ENCODE measurements at places on chromosomes 1 and 21. TPM values are rescaled to one million over a fixed set of nuclear protein-coding genes. Genes with fewer than 3 reads are reported as not detected.

The RGS13 gene
- total RNA-seq, result not detected

The VWA1 gene
- 44.5 TPM for total RNA-seq

DNA sequence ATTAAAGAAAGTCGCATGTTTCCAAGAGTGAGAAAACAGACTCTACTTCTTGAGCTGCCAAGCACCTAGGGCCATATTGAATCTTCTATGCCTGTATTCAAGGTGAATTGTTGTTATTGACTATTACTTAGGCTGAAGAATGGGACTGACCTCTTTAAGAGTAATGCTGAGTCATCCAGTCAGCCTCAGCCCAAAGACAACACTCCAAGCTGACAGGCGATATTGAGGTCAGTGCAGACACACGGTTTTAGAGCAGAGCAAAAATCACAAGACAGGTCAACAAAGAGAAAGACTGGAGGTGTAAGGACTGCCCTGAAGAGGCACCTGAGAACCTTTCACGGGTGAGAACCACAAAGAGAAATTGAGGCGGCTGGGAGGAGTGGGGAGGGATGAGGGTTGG is 146.9 kb downstream of the MIS18A start:
- H3K27ac ChIP-seq, result peak overlapping the region; percentile 13
- no peak overlapping the region for H3K4me3 ChIP-seq
- no peak for DNase-seq
- no peaks in the 10 kb centered on the region for H3K27me3 ChIP-seq
- H3K36me3 ChIP-seq, result no peaks in the 10 kb centered on the region

GRCh38 chr21:15976807-15977206 is 247.0 kb downstream of the USP25 start:
- H3K27me3 ChIP-seq, result no peaks in the 10 kb centered on the region
- DNase-seq, result no peak
- peaks cover 15% of the 10 kb centered on the region for H3K4me1 ChIP-seq
- peaks cover 3% of the 10 kb centered on the region for H3K36me3 ChIP-seq
- H3K27ac ChIP-seq, result no peak overlapping the region

- H3K4me3 ChIP-seq, result no peak overlapping the region
- peaks cover 9% of the 10 kb centered on the region for H3K4me1 ChIP-seq
- no peak overlapping the region for H3K27ac ChIP-seq
- H3K27me3 ChIP-seq, result no peaks in the 10 kb centered on the region
- H3K36me3 ChIP-seq, result peaks cover 19% of the 10 kb centered on the region
These were observed 48.4 kb downstream of the B3GALT5 start for GRCh38 chr21:39661121-39661520.

DNA sequence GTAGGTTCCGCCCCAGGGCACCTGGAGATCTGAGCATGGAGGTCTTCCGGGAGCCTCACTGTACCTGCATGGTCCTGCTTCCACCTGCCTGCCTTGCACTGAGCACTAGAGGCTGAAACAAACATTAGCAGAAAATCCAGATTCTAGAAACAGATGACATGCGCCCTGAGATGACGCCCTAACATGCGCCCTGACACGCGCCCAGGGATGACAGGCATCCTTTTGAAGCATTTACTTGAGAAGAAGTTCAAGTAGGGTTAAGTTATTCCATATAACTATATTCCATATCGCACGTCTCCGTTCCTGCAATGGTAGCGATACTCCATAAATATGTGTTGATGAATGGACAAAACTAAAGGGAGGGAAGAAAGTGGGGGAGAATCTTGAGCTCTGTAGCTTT is 13.7 kb downstream of the ACTA1 start:
- H3K27ac ChIP-seq, result no peak overlapping the region
- H3K36me3 ChIP-seq, result no peaks in the 10 kb centered on the region
- H3K4me3 ChIP-seq, result no peak overlapping the region
- H3K4me1 ChIP-seq, result no peaks in the 10 kb centered on the region

- DNase-seq, result no peak
- H3K4me1 ChIP-seq, result no peaks in the 10 kb centered on the region
- no peaks in the 10 kb centered on the region for H3K27me3 ChIP-seq
- H3K36me3 ChIP-seq, result no peaks in the 10 kb centered on the region
These were observed 50.2 kb downstream of the PRDX6 start for GRCh38 chr1:173527151-173527826.

DNA sequence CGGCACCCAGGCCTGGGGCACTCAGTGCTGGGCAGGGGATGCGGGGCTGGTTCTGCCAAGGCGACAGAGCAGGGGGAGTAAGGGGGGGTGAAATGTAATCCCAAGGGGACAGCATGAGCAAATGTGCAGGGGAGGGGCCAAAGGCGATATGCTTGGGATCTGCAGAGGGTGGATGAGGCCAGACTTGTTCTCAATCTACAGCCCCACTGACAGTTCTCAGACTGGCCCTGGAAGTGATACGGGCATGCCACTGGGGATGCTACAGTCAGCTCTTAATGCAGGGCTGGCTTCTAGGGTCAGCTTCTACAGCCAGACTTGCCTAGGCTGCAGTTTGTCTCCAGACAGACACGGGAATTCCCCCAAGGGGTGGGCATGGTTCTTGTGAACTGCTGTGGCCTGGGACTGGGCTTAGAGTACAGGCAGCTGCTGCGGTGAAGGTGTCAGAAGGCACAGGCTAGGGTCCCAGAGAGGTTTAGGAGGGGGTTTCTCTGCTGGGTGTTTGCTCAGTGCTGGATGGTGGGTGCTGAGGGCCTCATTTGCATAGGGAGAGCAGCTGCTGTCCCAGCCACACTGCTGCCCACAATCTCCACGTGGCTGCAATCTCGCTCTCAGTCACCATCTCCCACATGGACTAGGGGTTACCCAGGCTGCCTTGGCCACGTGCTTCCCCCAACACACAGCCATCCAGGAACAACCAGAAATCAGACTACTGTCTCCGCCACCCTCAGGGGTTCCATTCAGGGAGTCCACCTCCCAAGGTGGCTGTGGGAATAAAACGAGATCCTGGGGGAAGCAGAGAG is 190.1 kb downstream of the HIVEP3 start:
- no peak overlapping the region for H3K4me3 ChIP-seq
- no peaks in the 10 kb centered on the region for H3K36me3 ChIP-seq

The NBPF20 gene
- 2.0 TPM for total RNA-seq

The DCDC2B gene
- total RNA-seq, result not detected

- H3K36me3 ChIP-seq, result peaks cover 3% of the 10 kb centered on the region
- no peak overlapping the region for H3K27ac ChIP-seq
- H3K4me3 ChIP-seq, result no peak overlapping the region
- no peak for DNase-seq
These were observed 4.9 kb downstream of the CEP104 start for GRCh38 chr1:3852091-3852490.

The SPRR1A gene
- 36.3 TPM for total RNA-seq

DNA sequence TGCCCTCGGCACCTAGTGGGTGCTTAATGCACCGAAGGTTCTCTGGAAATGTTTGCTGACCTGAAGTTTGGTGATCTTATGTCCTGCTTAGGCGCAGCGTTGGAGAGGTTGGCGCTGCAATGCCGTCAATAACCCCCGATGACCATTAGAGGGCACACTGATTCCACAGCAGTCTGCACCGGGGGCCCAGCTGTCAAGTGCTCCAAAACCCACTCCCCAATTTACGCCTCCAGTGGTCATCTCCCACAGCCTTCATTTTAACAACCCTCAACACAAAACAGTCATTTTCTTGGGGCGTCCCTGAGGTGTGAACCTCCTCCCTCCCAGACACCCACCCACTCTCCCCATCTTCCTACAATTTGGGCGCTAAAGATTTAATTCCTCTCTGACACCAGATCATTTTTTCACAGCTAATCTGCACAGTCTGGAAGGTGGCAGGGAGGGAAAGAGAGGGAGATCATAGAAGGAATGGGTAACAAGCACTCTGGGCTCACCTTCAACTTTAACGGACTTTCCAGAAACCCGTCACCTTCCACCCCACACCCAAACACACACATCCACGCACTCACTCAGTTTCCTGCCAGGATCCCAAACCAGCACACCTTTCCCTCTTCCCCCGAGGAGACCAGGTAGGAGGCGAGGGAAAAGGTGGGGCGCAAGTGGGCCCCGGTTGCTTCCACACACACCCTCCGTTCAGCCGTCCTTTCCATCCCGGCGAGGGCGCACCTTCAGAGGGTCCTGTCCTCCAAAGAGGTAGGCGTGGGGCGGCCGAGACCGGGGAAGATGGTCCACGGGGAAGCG is 570 bp upstream of the NPR1 start:
- H3K4me3 ChIP-seq, result peak overlapping the region; percentile 86
- peak overlapping the region; percentile 46 for H3K27ac ChIP-seq
- H3K36me3 ChIP-seq, result no peaks in the 10 kb centered on the region
- H3K4me1 ChIP-seq, result peaks cover 12% of the 10 kb centered on the region
- peaks cover 50% of the 10 kb centered on the region for H3K27me3 ChIP-seq

The C1orf56 gene
- total RNA-seq, result 4.7 TPM

The C1QTNF12 gene
- 2.5 TPM for total RNA-seq

DNA sequence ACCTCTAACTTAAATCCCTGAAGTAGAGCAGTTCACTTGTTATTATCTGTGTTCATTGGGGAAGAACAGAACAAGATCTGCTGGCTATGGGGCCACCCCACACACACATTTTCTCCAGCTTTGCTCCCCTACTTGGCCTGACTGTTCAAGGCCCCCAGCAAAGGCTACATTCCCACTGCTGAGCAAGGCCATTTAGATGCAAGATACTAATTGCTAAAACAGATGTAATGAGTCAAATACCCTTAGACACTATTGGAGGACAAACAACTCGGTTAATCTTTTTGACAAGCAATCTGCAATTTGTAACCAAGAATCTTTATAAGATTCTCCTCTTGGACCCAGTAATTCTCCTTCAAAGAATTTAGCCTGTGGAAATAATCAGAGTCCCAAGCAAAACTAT is 67.7 kb downstream of the NAV1 start:
- no peak overlapping the region for H3K4me3 ChIP-seq
- H3K27ac ChIP-seq, result no peak overlapping the region
- no peaks in the 10 kb centered on the region for H3K36me3 ChIP-seq
- no peak for DNase-seq

The CELA2A gene
- 0.67 TPM for total RNA-seq

The CSF1 gene
- total RNA-seq, result 10.9 TPM

The S100A8 gene
- 678 TPM for total RNA-seq

DNA sequence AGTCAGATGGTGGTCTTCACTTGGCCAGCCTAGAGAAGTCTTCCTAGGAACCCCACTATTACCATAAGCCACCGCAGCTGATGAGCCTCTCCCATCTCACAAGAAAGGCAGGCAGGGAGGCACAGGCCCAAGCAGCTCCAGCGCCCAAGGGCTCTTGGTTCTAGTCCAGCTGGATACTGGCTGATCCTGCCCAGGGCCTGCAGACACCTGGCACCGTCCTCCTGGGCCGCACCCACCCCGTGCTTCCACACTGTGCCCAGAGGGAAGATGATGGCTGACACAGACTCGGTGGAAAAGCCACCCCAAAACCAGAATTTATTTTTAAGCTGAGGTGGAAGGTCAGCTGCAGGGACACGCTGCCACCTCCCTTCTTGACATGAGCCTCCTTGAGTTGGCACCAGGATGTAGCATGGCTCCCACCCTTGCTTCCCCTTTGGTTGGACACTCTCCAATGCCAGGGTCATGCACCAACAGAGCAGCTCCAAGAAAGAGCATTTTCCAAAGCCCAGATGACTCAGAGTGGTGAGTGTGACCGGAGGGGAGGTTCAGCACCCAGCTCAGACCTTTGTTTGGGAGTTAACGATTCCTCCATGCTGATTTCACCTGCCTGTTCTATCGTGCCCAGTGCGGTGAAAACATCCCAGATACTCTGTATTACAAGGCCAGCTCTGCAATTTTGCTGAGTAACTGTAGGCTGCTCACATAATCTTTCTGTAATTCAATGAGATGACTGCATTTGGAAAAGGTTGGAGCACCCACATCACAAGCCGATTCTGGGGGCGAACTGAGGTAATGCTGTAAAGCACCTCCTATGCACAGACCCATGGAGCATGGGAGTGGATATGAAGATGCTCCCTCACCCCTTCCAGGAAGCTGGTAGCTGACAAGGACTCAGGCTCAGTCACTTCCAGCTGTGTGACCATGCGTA is 63.1 kb upstream of the SLC2A1 start:
- no peak for DNase-seq
- no peak overlapping the region for H3K4me3 ChIP-seq
- peaks cover 4% of the 10 kb centered on the region for H3K4me1 ChIP-seq
- H3K36me3 ChIP-seq, result no peaks in the 10 kb centered on the region

The FCRL1 gene
- total RNA-seq, result not detected

DNA sequence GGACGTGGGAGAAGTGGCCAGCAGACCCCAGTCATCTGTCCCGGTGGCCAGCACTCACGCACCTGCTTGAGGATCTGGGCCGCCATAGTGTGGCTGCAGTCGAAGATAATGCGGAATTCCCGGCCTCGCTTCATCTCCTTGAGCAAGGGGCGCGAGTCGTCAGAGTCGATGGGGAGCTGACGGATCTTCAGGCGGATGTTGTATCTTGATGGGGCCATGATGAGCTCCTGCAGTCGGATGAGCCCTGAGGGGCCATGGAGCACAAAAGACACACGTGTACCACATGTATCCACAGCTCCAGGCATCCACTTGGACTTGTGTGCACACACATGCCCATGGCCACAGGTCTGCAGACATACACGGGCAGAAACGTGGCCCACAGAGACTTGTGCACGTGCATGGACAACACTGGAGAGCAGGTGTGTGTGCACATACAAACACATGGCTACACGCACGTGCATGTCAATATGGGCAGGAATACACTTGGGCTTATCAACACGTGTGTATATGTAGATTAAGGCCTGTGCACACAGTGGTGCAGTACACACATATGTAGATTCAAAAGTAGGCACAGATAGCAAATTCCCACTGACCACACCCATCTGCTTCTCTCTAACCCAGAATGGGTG is 162.1 kb downstream of the GRIK3 start:
- H3K4me1 ChIP-seq, result no peaks in the 10 kb centered on the region
- H3K27ac ChIP-seq, result no peak overlapping the region
- no peaks in the 10 kb centered on the region for H3K36me3 ChIP-seq
- H3K27me3 ChIP-seq, result peaks cover 16% of the 10 kb centered on the region

The MYBPH gene
- total RNA-seq, result not detected

DNA sequence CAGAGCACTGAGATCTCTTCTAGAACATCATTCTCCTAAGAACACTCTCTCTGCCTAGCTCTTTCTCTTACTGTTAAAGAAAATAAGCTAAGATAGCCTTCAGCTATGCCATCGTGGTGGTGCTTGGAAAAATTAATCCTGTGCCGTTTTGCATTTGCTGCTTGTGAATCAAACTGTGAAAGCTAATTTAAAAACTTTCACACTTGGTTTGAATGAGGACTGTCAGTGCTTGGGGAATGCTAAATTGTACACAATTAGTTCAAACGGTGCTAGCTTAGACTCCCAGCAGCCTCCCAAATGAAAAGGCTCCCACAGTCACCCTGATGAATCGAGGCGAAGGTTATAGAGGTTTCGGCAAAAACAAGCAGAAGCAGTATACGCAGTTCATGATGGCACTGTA is 79.6 kb downstream of the DAB1 start:
- no peak overlapping the region for H3K27ac ChIP-seq
- H3K36me3 ChIP-seq, result no peaks in the 10 kb centered on the region
- H3K4me3 ChIP-seq, result no peak overlapping the region
- peaks cover 29% of the 10 kb centered on the region for H3K27me3 ChIP-seq
- peaks cover 9% of the 10 kb centered on the region for H3K4me1 ChIP-seq

DNA sequence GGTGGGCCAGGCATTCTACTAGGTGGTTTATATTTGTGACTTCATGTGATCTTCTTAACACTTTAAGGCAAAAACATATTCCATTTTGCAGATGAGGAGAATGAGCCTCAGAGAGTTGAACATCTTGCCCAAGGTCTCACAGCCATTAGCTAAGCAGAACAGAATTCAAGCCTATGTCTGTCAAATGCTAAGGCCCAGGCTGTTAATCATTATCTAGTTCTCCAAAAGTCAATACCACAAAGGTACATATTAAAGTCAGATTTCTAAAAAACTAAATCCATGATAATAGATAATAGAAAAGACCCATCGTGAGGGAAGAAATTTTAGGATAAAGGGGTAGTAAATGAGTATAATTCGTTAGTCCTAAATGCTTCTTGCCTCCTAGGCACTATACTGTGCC is 234.3 kb downstream of the KCNH1 start:
- DNase-seq, result no peak
- no peak overlapping the region for H3K27ac ChIP-seq
- H3K27me3 ChIP-seq, result peaks cover 19% of the 10 kb centered on the region
- no peak overlapping the region for H3K4me3 ChIP-seq
- no peaks in the 10 kb centered on the region for H3K36me3 ChIP-seq
